Neuronal stem cell (in vitro differentiated cells): ENCODE measurements at places on chromosomes 12 and 14.
A peak's percentile ranks its signal among the peaks of the same experiment; 100 is the strongest.

GRCh38 chr12:31984806-31985591 lies 25.8 kb downstream of the RESF1 start:
- DNase-seq: no peak

GRCh38 chr12:112409906-112410244 lies 470 bp upstream of the RPL6 start:
- DNase-seq: no peak

DNA sequence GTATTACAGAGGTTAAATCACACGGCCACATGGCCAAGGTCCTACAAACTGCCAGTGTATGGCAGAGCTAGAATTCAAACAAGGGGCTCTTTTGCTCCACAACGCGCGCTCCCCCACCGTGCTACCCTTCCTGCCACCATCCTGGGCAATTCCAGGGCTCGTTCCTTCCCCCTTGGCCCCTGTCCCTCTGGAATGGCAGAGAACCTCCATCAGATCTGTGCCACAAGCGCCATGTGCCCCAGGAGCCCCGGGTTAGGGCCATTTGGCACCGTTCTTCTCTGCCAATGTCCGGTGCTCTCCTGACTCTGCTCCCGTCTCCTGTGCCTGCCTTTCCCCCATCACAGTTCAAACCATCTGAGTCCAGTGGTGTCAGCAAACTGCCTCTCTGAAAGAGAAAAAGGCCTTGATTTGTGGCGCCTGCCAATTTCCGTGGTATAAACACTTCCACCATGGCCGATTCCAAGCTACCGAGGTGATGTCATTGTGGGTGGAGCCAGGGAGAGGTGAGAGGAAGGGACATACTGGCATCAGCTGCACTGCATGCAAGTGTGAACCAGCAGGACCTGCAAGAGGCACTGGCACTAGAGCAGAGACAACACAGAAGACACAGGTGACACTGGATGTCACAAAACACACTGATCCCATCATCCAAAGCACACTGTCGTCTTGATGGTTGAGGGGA lies 163.1 kb downstream of the CALM1 start:
- no peak for DNase-seq

DNA sequence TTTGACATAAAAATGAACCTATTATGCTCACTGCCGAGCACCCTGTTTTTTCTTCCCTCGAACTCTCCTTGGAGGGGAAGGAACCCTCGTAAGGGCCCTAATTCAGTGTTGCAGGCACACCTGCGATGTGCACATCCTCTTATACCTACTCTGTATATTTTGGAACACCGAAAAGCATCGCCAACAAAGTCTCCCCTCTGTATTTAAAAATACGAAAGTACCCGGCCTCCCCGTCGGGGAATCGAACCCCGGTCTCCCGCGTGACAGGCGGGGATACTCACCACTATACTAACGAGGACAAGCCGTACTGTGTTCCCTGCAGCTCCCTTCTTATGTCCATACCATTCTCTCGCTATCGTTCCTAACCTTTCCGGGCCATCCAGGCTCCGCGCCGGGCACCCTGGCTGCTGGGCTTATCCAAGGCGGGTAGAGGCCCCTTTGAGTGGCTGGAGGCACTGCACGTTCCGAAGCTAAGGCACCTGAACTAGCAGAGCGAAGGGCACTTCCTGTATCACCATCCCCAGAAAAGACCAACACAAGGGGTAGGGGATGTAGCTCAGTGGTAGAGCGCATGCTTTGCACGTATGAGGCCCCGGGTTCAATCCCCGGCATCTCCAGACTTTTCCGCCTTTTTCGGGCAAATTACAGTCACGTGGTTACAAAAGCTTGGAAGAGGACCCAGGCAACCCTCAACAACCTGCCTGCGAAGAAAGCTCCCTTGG lies 25.1 kb upstream of the UBC start:
- peak; percentile 96 for DNase-seq

DNA sequence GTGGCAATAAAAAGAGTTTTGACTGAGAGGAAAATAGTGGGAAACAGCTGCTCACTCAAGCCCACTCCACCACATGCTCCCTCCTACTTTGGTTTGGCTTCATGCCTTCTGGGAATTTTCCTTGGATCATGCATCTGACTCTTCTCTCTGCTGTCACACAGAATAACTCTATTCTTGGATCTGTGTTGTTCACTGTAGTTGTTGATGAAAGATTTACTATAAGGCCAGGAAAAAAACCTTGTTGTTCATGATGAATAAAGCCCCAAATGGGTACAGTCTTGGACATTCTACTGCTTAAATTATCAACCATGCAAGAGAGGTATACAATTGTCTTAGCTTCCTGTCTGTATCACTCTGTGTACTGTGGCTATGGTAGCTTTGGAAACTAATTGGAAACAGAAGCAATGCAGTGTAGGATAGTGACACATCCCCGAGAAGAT lies 70.5 kb downstream of the TMX1 start:
- DNase-seq: no peak

- DNase-seq: no peak
Measured at GRCh38 chr12:78703820-78704525, 160.6 kb upstream of the SYT1 start.

GRCh38 chr14:42872786-42873185 lies 1266.1 kb downstream of the LRFN5 start:
- no peak for DNase-seq

DNA sequence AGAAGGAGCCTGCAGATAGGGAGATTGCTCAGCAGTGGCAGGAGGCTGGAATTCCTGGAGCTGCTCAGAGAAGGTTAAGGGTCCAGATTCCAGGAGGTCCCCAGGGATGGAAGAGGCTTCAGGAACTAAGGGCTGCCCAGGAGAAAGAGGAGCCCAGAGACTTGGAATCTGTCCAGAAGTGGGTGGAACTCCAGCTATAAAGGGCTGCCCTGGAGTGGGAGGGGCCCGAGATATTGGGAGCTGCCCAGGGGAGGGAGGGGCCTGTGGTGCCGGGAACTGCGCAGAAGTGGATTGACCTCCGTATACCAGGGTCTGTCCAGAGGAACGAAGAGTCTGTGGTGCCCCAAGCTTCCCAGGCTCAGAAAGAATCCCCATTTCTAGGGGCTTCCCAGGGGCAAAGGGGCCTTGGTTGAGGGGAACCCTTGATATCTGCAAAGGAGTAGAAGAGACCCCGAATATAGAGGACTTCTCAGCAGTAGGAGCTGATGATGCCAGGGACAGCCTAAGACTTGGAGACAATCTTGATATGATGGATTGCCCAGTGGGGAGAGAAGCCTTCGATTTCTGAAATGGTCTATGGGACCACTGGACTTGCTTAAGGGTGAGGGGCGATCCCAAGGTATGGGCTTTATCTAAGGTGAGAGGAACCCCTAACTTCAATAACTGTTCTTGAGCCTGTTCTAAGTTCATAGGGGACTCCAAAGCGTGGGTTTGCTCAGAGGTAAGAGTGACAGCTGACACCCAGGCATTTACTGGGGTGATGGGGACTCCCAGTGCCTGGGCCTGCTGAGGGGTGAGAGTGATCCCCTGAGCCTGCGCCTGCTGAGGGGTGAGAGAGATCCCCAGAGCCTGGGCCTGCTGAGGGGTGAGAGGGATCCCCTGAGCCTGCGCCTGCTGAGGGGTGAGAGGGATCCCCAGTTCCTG lies 45.0 kb downstream of the FAM186A start:
- DNase-seq: no peak

- DNase-seq: peak; percentile 64
Measured at GRCh38 chr14:52253503-52253902, 14.0 kb upstream of the PTGDR start.

DNA sequence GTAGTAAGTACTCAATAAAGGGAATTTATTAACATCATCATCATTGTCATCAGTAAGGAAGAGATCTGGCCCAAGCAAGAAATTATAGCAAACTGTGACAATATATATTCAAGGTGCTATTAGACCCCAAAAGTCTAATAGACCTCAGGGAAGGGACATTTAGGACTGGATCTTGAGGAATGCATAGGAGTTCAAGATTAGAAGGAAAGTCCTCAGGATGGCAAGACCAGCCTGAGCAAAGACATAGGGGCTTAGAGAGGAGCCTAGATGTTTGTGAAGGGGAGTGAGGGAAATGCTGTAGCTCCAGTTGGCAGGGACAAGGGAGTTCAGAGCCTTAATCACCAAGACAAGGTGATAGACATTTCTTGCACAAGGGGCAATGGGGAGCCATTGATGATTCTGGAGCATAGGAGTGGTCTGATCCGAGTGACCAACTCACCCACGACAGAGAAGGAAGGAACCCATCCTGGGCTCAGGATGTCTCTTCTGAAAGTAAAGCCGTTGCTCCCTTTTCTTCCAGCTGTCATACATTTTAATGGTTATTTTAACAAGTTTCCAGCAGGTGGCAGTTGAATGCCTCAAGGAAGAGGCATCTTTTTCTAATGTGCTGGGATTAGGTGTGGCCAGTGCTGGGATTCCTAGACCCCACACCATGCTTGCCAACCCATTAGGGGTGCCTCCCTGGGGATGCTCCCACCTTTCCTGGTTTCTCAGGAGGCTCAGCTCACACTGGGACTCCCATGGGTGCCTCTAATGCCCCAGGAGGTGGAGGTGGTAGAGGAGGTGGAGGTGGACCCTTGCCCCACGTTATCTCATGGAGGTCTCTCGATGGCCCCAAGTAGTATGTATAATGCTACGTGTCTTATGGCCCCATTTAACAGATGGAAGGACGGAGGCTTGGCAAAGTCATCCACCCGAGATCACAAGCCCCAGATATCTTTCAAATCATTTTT lies 37.8 kb downstream of the PHETA1 start:
- DNase-seq: no peak

- no peak for DNase-seq
Measured at GRCh38 chr14:50792634-50793068, 38.3 kb downstream of the NIN start.

GRCh38 chr14:103427485-103428443 lies 42.5 kb downstream of the MARK3 start:
- DNase-seq: no peak

DNA sequence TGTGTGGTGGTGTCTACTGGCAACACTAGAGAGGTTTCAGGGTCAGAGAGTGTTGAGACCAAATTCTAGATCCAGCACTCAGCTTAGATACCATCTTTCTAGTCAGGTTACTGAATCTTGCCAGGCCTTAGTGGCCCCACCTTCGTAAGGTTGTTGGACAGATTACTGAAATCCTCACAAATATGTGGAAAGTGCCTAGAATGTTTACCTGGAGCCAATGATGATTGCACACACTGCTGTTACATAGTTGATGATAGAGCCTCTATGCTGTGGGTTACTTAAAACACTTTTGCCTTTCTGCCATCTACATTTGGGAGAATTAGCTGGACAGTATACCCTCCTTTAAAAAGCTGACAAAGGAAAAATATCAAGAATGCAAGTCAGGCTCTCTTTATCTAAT lies 33.2 kb downstream of the SRGAP1 start:
- DNase-seq: no peak
